Hematopoietic multipotent progenitor cell treated with erythropoietin and hydrocortisone succinate and interleukin-3 and kit ligand, for 15 days (in vitro differentiated cells): ENCODE measurements at places on chromosomes 6 and 20.
A peak's percentile ranks its signal among the peaks of the same experiment; 100 is the strongest.

DNA sequence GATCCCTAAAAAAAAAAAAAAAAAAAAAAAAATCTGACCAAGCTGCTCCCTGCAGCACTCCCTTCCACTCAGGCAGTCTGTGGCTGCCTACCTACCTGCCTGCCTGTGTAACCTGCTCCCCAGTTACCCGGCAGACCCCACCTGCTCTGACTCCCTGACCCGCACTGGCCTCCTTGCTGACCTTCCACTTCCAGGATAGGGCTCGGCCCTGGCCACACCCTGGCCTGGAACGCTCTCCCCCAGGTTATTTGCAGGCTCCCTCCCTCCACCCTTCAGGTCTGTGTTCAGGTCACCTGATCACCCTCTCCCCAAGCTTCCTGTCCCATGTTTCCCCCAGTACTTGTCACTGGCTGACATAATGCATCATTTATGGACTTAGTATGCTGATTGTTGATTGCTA lies 134.3 kb downstream of the SLC23A2 start:
- DNase-seq: no peak

DNA sequence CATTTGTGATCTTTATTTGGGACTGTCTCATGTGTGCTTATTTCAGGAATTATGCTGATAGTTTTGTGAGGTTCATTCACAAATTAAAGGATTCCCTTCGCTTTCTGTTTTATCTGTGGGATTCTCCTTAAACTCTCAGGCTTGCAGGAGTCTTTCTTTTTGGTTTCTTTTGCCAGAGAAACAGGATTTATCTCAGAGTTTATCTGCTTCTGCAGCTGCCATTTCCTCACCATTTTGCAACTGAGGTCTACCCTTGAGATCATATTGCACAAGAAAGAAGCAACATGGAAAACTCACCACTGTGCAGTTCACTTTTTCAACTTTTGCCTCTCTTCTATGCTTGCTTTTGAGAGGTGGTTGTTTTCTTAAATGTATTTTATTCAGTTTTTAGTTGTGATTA lies 201.0 kb downstream of the PRL start:
- DNase-seq: no peak

DNA sequence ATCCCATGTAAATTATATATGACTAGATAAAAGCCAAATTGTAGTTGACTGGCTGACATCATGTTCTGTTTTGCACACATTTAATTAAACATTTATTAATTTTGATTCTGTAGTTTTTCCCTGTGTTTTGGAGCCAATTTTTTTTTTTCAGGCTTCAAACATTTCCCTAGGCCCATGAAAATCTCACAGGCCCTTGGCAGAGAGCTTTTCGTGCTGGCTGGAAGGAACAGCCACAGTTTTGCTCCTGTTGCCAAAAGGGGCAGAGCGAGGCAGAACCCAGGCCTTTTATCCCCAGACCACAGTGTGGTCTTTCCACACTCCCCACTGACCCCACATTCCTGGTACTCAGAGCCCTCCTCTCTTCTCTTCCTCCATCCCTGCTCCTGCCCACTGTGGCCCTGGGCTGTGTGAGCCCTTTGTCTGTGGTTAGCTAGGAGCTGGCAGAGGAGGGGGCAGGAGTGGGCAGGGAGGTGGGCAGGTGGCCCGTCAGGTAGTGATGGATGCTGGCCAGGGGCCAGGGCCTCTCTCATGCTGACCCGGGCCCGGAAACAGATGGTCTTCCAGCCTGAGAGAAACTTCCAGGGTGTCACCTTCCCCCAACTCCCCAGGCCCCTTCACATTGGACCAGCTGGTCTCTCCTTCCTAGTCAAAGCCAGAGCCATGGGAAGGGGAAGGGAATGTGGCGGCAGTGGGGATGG lies 19.4 kb upstream of the CCM2L start:
- DNase-seq: no peak

- no peak for DNase-seq
These were observed 443.1 kb upstream of the OPRM1 start for GRCh38 chr6:153595903-153596302.

- DNase-seq: no peak
These were observed 46.0 kb upstream of the HINT3 start for GRCh38 chr6:125910527-125910926.

- DNase-seq: peak; percentile 84
These were observed 1.5 kb downstream of the BICRAL start for GRCh38 chr6:42783177-42783875.

DNA sequence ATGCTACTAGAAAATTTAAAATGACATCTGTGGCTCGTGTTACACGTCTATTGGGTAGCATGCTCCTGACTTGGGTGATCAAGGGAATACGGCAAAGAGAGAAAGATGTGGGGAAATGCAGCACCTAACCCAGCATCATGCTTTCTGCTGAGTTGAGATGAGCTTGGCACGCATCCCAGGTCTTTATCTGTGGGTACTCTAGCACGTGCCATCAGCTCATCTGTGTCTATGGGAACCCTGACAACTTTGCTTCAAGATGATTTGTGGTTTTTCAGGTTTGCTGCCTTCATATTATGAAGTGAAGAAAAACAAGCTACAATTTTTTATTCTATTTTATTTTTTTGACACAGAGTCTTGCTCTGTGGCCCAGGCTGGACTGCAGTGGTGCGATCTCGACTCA lies 21.0 kb downstream of the RNASET2 start:
- DNase-seq: peak; percentile 61

- no peak for DNase-seq
These were observed 328.2 kb upstream of the JAG1 start for GRCh38 chr20:11001764-11002540.
